PC-3 (cell line): ENCODE measurements at places on chromosomes 3 and 15.

GRCh38 chr3:162799910-162800309 is 1303.3 kb downstream of the OTOL1 start:
- peak; percentile 10 for DNase-seq

DNA sequence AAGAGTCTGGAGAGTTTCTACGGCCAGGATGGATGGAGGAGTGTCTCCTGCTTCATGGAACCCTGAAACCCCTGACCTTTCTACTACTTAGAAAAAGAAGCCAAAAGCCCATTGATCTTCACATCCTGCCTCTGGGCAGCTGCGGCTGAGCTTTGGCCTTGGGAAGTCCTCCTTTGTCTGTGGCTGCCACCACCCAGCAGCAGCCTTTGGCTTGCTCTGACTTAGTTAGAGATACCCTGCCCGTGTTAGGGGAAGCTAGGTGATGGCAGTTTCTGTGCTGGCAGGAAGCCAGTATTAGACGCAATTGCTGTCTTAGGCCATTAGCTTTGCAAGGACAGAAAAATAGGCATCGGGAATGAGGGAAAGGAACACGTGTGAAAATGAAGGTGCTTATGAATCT is 18.8 kb downstream of the APH1B start:
- DNase-seq, result no peak

- no peak for DNase-seq
Observed at GRCh38 chr3:25633919-25634318, 30.8 kb downstream of the TOP2B start.

DNA sequence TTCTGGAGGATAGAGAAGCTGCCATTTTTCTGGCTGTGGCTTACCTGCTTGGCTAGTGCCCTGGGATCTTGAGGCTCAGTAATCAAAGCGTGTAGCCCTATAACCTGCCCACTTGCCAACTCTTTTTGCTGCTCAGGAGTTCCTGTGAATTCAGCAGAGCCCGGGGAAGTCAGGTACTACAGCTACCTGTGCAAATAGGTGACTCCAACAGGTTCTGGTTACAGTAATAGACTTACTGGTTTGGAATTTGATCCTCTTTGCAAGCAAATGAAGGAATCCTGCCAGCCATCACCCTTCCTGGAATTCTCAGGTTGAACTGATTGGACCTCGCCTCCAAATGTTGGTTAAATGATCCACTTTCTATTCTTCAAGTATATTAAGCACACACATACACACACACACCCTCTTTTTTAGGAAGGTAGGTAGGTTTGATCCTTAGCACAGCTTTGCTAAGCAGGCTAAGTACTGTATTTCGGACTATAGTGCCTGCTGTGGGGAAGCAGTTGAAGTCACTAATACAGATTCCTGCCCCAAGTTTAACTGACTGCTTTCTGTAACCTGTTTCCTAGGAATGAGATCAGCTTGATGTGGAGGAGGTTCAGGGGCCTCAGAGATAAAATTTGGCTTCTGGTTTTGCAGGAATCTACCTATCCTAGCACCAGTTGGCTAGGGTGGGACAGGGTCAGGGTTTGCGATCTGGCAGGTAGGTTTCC is 2.3 kb downstream of the PPCDC start:
- DNase-seq, result peak; percentile 70

- DNase-seq, result peak; percentile 65
Observed at GRCh38 chr3:50161320-50161719, 6.2 kb downstream of the SEMA3F start.
